Right lung (tissue), 10 donors: ENCODE measurements at places on chromosomes 1 and 21. TPM values are rescaled to one million over a fixed set of nuclear protein-coding genes. Genes with fewer than 3 reads are reported as not detected.

DNA sequence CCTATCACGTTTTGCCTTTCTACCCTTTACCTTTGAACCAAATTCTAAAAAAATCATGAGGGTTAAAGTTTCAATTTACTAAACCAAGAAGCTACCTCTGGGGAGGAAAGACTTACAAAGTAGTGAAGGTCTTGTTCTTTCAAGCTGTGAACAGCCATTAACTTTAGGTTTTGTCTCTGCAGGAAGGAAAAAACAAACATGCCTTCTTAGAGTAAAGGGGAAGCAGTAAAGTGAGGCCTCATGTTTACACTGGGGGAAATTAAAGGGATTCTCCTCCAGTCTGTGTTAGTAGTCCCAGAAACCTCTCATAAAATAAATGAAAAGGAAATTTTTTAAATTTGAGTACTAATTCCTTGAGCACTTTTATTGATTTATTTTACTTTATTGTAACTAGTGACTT is 780.2 kb upstream of the ADGRL2 start:
- DNase-seq, result no peak

- DNase-seq, result no peak
Observed at GRCh38 chr21:17798796-17799195, 20.4 kb downstream of the C21orf91 start.

DNA sequence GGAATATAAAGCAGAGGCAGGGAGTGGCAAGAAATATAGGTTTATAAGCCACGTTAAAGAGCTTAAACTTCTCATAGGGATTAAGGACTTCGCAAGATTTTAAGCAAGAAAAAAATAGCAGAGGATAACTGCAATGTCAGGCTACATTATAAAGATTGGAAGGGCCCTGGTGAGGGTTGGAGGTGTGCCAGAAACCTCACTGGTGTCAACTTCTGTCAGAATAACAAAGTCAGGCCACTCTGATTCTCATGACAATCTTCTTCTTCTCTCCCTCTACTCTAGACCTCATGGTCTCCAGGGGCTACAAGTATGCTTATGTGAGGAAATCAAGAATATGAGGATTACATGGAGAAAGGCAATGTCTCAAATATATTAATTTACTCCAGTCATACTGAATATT is 32.6 kb upstream of the FMO2 start:
- no peak for DNase-seq

GRCh38 chr1:14954210-14954609 is 199.3 kb upstream of the TMEM51 start:
- no peak for DNase-seq

DNA sequence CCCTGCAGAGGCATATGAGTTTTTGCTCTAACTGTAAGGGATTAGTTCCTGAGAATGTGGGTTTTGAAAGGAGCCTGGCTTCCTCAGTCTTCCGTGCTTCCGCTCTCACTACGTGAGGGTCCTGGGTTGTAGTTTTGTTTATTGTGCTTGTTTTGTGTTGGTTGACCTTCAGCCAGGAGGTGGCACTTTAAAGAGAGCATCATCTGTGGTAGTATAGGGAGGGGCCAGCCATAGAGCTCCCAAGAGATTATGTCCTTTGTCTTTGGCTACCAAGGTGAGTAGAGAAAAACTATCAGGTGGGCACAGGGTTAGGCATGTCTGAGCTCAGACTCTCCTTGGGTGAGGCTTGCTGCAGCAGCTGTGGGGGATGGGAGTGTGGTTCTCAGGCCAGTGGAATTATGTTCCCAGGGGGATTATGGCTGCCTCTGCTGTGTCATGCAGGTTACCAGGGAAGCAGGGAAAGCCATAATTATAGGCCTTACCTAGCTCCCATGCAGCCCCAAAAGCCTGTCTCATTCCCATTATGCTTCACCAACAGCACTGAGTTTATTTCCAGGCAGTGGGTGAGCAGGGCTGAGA is 23.5 kb downstream of the CYP4B1 start:
- DNase-seq, result no peak

Gene NCF2
- polyA plus RNA-seq, result 5.5 TPM
